ENCODE measurements at places on chromosomes 5 and 9.

GRCh38 chr5:180454752-180455151 lies 39.4 kb upstream of the CNOT6 start:
- no peak for DNase-seq

GRCh38 chr5:117295941-117296340 lies 721.3 kb upstream of the SEMA6A start:
- DNase-seq = no peak

GRCh38 chr5:146731909-146732659 lies 146.5 kb downstream of the PPP2R2B start:
- DNase-seq = no peak

DNA sequence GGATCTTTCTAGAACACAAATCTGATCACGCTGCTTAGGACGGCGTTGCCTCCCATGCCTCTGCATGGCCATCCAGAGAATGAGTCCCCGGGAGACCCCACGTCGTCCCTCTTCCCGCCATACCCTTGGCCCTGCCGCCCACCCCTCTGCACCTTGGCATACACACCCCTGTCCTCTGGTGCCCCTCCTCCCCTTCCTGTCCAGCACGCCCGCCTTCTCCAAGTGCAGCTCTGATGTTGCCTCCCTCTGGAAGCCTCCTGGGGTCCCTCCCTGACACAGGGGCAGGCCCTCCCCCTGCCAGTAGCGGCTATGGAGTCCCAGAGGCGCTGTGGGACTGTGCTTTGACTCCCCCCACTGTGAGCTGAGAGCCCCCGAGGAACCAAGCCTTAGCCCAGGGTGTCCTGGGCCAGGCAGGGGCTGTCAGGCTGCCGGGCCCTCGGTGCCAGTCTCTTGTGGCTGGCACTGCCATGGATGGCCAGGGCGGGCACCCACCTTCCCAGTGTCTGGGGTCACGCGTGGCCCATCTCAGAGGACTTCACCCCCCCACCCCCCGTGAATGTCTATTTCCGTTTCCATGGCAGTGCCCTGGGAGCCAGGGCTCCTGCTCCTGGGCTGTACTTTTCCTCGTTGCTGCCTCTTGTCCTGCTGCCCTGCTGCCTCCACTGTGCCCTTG lies 70.5 kb upstream of the RNU6ATAC start:
- DNase-seq = no peak

- DNase-seq = no peak
Observed at GRCh38 chr9:94921092-94921471, 194.6 kb downstream of the AOPEP start.

GRCh38 chr9:132894346-132894745 lies 15.6 kb downstream of the SPACA9 start:
- DNase-seq = no peak

DNA sequence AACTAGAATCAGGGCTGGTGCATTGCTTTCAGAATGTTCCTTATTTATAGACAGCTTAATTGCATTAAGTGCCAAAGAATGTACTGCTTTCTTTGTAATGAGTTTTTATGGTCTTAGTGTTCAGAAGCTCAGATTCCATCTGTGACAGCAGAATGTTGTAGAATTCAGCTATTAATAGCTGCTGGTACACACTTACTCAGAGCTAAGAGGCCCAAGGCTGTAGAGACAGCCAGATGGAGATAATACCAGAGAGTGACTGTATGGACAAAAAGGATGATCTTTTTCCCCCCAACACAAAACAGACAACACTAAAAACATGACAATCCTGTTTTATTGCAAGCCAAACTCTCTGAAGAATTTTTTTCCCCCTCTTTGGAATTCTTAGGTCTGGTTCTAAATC lies 50.2 kb downstream of the PPP2R2B start:
- no peak for DNase-seq

DNA sequence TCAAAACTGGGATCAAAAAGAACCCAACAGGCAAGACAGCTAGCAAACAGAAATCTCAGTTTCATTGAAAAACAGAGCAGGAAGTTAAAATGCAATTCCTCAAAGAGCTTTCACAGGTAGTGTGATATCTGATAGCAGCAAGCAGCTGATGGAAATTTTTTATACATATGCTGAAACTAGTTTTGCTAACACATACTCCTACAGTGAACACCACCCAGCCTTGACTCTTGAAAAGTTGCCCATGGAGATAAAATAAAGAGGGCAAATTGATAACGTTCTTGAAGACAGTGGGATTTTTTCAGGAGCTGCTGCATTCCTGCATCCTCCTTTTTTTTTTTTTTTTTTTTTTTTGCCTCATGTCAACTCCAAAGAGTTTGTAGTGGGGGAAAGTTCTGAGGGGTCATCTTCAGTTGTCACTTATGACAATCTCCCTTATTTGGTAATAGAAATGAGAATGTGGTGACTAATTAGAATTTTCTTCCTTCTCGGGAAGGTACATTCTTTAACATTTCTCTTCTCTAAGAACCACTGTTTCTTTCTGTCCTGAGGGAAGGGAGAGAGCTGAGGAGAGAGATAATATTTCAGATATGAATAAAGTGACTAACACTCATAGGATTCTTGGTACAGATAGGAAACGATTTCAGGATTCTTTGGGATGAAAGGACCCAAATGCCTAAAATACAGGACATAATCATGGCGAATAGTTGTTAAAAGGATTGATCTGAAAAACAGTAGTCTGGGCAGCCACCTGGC lies 24.6 kb downstream of the SH3RF2 start:
- DNase-seq = no peak

- no peak for DNase-seq
Observed at GRCh38 chr5:109239456-109239855, 170.3 kb downstream of the PJA2 start.

DNA sequence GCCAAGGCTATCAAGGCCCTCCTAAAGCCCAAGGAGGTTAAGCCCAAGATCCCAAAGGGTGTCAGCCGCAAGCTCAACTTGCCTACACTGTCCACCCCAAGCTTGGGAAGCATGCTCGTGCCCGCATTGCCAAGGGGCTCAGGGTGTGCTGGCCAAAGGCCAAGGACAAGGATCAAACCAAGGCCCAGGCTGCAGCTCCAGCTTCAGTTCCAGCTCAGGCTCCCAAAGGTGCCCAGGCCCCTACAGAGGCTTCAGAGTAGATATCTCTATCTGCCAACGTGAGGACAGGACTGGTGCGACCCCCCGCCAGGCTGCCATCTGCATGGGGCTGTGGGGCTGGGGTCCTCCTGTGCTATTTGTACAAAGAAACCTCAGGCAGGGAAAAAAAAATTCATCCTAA lies 3.3 kb downstream of the HOMER1 start:
- DNase-seq = no peak

GRCh38 chr5:140205216-140205615 lies 30.2 kb downstream of the CYSTM1 start:
- no peak for DNase-seq

DNA sequence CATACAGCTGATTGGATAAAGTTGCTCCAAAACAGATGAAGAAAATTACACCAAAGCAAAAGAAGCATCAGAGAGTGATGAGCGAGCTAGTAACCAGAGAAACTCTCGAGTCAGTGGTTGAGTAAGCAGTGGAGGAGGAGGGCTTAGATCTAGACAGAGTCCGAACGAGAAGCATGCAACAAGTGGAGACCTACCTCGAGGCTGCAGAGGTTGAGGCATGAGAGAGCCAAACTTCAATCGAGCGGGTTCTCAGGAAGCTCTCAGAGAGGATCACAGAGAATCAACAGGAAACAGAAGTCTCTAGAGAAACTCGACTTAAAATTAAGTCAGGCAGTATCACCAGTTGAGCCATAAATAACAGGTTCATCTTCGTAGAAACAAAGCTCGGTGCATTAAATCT lies 6.1 kb downstream of the RUSC2 start:
- DNase-seq = no peak

GRCh38 chr9:126699401-126699881 lies 85.7 kb downstream of the LMX1B start:
- no peak for DNase-seq
